ENCODE measurements at places on chromosomes 2 and 18.
A peak's percentile ranks its signal among the peaks of the same experiment; 100 is the strongest.

DNA sequence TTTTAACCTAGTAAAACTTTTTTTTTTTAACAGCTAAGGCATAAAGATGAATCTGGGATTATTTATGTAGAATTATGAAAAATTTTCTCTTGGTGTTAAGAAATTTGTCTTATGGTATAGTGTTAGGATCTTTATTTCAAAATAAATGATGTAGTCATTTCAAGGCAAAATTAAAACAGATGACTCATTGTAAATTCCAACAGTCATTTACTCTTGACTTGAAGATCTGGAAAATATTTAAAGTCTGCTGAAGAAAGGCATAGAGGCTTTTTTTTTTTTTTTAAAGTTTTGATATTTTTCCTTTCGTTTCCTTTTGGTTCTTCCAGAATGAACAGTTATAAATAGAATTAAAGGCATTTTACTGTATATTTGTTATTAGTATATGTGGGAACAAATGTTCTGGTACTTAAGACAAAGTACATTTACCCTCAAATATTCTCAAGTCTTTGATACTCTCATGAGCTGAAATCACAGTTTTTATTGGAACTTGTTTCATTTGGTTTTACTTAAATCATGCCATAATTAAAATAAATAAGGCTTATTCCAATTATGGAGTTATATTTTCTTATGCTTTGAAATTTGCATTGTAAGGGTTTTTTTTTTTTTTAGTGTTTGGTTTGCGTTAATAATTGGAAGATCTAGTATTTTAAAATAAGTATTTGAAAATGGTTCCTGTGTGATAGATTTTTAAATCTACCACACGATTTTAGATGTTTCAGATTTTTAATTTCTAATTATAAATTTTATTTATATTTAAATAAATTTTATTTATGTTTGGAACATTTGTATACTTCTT is 29.9 kb downstream of the GLS start:
- DNase-seq, result no peak

DNA sequence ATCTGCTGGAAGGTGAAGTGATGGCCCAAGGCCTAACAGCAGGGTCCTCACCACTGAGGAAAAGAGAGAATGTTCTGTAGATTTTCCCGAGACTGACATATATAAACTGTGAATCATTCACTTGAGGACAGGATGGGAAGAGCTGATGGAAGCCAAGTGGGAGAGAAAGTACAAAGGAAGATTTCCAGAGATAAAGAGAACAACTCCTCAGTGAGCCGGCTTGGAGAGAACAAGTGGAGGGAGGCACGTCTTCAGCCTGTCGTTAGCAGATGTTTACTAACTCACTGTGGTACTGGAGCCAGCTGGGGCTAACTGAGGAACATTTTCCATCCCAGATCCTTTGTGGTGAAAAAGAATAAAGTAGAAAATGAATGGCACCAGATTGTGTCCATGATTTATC is 552.9 kb upstream of the TNP1 start:
- DNase-seq, result no peak

- no peak for DNase-seq
Observed at GRCh38 chr2:171008550-171009205, 79.6 kb downstream of the GORASP2 start.

GRCh38 chr2:65922794-65923193 is 490.4 kb upstream of the SPRED2 start:
- DNase-seq, result peak; percentile 8

Measured in GM04504 (cell line).